ENCODE measurements at places on chromosomes 11 and 22.

DNA sequence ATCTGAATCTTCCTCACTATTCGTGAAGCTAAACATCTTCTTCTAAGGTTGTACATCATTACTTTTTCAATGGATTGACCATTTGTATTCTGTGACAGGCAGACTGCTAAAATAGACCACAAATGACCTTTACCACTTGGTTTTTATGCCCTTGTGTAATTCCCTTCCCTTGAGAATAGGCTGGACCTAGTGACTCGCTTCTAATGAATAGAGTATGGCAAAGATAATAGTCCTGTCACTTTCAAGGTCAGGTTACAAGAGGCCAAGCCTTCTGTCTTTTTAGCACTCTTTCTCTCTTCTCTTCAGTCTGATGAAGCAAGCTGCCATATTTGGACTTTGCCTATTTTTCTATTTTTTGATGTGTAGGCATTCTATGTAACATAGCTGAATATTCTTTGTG is 492.9 kb downstream of the SOX6 start:
- DNase-seq = no peak

GRCh38 chr11:124751741-124752470 is at the start of gene VSIG2:
Gene VSIG2 (minus strand): TSS chr11:124752255. CDS start chr11:124752137, 118 bp downstream.
- no peak for DNase-seq

DNA sequence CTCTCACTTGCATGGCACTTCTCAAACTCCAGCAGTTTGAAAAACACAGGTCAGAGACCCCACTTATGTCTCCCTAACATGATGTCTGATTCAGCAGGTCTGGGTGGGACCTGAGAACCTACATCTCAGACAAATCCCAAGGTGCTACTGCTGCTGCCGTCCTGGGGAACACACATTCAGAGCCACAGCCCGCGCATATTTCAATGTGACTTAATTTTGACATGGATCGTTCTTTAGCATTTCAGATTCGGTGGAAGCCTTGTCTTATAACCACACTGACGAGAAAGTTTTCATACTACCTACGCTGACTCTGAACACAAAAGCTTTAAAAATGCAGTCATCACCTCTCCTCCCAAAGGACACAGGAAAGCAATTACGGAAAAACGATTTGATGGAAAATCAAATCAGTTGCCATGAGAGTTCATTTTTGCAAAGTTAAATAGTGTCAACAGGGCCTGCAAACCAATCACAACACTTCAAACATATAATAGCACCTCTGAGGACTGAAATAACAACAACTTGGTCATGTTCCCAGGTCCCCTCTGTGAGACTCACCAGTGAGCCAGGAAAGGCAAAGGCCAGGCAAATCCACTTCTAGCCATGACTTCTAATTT is 132.6 kb downstream of the SHANK2 start:
- DNase-seq = no peak

DNA sequence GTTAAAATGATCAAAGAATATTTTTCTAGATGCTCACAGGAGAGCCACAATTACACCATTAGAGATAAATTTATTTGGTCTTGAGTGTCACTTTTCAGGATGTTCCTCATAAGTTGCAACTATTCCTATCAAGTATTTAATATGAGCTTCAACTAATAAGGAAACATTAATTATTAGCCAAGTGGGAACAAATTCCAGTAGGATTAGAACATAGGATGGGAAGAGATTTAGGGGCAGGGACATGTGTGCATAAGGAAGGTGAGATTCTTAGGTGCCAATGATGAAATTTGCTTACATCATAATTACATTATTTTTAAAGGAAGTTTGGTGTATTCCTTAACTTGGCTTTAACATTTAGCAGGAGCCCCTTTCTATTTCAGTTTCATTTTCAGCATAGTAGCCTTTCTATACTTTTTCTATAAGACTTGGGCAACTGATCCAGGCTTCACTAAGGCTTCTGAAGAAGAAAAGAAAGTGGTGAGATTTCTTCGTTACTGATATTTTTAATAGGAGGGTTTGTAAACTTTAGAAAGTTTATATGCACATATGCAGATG is 38.8 kb downstream of the CSRP3 start:
- DNase-seq = no peak

DNA sequence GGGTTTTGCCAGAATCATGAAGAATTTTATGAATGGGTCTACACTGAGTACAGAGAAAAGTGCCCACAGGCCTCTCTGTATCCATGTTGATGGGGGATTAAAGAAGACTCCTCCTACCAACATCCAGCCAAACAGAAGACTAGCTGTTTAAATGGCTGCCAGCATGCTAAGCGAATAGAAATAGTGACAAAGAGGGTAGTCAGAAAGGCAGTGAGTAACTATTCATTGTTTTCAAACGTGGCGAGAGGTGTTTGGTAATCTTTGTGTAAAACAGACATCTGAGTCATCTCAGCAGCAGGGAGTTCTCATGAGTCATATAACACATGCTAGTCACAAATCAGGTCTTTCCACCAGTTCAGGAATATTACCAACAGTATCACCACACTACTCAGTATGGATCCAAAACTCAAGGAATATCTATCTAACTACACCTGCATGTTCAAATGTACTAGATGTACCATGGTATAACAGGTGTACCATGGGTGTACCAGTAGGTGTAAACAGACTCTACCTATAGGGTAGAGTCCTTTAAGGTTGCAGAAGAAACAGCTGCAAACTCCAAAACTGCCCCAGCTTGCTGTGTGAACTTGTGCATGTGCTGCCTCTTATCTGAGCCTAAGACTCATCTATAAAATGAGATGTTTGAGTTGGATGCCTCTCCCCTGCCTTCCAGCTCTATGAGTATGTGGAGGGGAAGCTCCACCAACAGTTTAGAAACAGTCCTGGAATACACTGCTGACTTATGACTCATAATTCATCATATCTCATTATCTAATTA is 82.0 kb downstream of the SLC1A2 start:
- DNase-seq = peak; percentile 91

DNA sequence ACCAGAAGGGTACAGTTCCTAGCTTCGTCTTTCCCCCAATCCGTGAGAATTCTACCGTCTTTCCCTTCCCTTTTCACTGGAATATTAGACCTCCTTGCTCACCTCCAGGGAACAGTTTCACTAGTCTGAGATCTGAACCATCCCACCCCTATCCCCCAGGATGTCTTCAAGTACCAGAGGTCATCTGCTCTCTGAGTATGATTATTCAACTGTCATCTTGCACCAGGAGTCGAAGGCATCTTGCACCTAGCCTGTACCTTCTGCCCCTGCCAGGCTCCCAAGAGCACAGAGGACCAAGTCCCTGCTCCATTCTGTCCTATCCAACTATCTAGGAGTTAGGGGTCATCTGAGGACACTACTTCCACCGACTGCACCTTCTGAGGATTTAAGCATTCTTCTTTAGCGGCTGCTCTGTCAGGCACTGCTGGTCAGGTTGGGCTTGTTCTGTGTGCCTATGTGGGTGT is 804 bp downstream of the ACER3 start:
- no peak for DNase-seq

DNA sequence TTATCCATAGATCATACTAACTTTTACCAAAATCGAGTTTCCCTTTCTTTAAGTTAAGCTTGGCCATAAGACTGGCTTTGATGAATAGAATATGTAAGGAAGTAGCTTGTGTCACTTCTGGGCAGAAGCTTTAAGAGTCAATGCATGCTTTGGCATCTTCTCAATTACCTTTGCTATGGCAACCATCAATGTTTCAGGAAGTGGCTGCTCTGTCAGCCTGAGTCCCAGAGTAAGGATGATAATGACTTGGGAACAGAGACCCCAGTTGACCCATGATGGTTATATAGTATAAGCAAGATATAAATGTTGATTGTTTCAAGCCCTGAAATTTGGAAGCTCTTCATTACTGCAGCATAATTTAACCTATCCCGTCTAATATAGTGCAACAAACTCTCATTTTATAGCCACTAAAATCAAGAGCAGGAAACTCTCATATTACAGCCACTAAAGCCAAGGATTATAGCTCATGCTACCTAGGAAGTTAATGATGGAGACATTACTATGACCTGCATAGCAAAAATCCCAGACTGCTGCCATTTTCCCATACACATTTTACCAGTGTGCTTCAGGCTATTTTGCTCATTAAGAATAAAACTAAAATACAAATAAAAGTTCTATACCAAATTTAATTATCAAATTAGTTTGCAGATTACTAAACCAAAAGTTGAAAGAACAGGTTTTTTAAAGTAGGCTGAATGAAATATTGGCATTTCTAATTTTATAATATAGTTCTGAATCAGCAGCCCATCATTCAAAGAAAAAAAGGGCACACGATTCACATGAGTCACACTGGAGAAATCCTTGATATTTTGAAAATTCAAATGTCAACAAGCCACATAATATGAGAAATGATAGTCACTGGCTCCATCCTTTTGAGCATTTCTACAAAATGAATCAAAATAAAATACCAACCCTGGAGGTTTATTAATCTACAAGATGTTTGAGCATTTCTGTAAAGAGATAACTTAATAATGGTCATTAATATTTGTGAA is 23.8 kb downstream of the FSHB start:
- DNase-seq = no peak

DNA sequence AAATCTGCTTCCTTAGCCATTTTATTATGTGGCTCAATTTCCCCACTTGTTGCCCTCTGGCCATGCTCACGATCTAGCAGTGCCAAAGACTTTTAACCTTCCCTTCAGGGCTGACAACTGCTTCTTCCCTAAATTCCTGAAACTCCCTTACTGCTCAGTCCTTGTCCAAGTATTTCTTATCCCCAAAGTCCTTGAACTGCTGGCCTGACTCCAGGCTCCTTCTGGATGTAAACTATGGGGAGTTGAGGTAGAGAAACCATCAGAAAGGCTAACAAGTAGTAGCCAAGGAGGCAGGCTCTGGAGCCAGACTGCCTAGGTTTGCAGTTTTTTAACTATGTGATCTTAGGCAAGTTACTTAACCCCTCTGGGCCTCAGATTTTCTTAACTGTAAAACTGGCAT is 258.7 kb upstream of the CCDC90B start:
- DNase-seq = no peak

GRCh38 chr11:18394928-18395734 is 768 bp downstream of the LDHA start:
- DNase-seq = no peak

DNA sequence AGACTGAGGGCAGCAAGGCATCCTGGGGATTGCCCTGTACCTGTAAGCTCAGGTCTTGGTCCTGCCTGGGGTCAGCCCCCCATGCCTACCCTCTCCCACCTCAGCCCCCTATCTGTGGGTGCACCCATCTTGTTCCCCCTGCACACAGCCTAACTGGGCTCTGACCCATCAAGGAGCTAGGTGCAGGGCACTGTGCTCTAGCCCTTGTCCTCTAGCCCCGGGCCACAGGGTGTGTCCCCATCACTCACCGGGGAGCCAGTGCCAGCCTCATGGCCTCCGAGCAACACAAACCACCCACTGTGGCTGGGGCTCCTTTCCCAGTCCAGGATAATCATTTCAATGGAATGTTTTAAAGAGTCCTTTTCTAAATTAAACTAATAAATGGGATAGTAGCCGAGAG is 293.9 kb upstream of the PLET1 start:
- no peak for DNase-seq

DNA sequence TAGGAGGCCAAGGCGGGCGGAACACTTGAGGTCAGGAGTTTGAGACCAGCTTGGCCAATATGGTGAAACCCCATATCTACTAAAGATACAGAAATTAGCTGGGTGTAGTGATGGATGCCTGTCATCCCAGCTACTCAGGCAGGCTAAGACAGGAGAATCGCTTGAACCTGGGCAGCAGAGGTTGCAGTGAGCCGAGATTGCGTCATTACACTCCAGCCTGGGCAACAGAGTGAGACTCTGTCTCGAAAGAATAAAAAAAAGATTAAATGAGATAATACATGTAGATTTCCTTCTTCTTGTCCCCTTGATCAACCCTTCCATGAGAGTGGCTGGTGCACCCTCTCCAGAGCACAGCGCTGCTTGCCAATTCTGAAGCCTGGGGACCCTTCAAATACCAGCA is 106.9 kb downstream of the ST3GAL4 start:
- DNase-seq = no peak
